ENCODE measurements at places on chromosomes 13 and 19. TPM values are rescaled to one million over a fixed set of nuclear protein-coding genes. Genes with fewer than 3 reads are reported as not detected.

Gene POSTN
- total RNA-seq: 42.8 TPM

Gene DCLK1
- total RNA-seq: 4.1 TPM

Gene DIAPH3
- 16.0 TPM for total RNA-seq

Gene NLRP5
- not detected for total RNA-seq

Gene ABHD17A
- total RNA-seq: 107 TPM

Gene TGFB1
- 48.5 TPM for total RNA-seq

Gene CRLF1
- total RNA-seq: 2.6 TPM

Gene ZNF69
- total RNA-seq: 13.3 TPM

Gene CELF5
- not detected for total RNA-seq

Gene ZNF682
- 1.3 TPM for total RNA-seq

Gene KCNN1
- total RNA-seq: 1.8 TPM

Gene ZNF586
- 5.7 TPM for total RNA-seq

Gene DIRAS1
- total RNA-seq: 0.26 TPM

Gene IGSF23
- total RNA-seq: not detected

Gene CLEC11A
- total RNA-seq: 227 TPM

Gene SHC2
- total RNA-seq: 9.1 TPM

Gene KLHL1
- 0.91 TPM for total RNA-seq

Gene NXNL1
- total RNA-seq: not detected

Gene ZNF541
- total RNA-seq: under 0.01 TPM

Gene LRRC4B
- 1.6 TPM for total RNA-seq

Gene PLPP2
- total RNA-seq: 14.2 TPM

Gene MIR17HG
- total RNA-seq: 1.0 TPM

Gene LIPE
- total RNA-seq: 3.9 TPM

Gene ATP4B
- not detected for total RNA-seq

Gene YJEFN3
- total RNA-seq: 0.26 TPM
